Naive B cell (primary cell): ENCODE measurements at places on chromosomes 1 and 21. TPM values are rescaled to one million over a fixed set of nuclear protein-coding genes. Genes with fewer than 3 reads are reported as not detected.

DNA sequence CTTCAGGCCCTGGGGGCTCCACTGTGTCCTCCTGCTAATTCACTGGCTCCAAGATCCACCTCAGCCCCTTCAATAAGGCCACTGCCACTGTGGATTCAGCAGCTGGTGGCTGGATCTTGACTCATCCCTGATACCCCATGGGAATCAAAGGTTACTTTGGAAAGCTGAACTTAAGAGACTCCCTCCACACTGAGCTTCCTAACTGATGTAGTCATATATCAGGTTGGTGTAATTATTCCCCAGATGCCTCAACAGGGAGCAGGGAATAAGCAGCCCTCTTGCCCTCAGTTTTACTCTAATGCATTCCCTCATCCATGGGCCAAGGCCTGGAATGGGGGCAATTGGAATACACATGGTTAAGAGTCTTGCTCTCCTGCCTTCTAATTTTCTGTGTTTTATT, 164.6 kb downstream of the FASLG start:
- no peak for DNase-seq

DNA sequence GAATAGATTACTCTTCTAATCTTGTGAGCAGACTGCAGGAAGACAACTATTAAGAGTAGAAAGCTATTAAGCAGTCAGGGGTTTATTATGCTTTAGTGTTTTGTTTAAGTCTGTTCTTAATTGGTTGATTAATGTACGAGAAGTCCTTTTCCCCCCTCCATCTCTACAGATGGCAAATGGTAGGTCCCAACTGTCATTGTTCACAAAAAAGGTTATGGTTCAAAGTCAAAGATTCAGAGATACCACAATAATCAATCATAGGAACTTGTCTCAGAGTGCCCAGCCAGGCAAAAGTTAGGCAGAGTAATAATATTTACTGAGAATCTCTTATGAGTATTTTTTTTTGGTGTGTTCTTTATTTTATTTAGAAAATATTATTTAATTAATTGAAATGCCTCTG, 26.8 kb downstream of the NFIA start:
- no peak for DNase-seq

DNA sequence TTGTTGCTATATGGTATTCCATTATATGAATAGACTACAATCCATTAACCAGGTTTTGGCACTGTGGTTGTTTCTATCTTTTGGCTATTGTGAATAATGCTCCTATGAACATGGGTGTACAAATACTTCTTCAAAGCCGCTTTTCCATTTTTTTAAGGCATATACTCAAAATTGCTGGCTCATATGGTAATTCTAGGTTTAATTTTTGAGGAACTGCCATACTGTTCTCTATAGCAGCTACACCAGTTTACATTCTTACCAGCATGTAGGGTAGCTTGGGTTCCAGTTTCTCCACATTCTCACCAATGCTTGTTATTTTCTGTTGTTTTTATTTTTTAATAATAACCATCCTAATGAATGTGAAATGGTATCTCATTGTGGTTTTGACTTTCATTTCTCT, 19.9 kb upstream of the AGO1 start:
- no peak for DNase-seq

DNA sequence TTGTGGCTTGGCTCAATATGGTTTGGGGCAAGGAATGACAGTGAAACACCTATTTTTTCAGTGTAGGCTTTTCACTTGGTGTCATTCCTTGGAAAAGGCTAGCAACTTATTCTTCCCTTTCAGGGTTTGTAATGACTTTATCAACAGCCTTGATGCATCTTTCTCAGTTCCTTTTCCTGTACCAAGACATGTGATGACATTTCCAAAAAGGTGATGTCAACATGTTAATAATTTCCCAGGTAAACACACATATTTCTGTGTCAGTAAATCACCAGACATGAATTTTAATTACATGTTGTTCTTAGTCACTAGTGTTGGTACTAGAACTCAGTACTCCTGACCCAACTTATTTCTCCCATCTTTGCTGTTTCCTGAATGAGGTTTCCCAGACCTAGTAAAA, 37.8 kb upstream of the RRP15 start:
- no peak for DNase-seq

DNA sequence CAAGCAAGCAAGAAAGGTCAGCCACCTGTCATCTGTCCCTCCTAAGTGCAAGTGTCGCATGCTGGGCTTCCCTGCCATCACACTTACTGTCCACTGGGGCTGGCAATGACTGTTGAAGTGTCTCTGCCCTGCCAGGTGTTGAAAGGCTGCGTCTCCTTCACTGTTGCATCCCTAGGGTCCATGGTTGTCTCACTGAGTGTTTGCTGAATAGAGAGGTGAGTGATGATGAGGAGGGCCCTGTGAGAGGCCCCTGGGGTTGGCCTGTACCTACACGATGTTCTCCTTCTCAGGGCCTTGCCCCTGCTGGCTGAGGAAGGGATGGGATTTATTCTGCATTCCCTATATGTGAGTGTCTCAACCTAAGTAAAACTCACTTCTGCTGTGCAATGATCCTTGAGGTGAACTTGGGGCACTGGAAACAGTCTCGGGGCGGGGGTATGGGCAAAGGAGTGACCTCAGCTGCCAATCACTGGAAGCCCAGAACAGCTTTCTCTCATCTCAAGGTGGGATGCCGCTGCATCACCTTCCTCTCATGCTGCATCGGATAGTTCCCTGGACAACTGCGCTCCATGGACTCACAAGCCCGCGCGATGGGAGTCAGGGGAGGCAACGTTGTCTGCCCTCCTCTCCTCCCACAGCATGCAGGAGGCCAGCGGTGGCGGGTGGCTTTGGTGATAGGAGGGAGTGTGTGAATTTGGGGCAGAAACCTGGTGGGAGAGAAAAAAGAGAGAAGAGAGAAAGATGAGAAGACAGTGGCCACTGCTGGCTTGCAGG, 35.8 kb upstream of the SOX13 start:
- no peak for DNase-seq

GRCh38 chr1:217528271-217528670, 102.6 kb downstream of the GPATCH2 start:
- DNase-seq: no peak

- DNase-seq: peak; percentile 56
Measured at GRCh38 chr1:167668108-167668507, 38.1 kb downstream of the RCSD1 start.

DNA sequence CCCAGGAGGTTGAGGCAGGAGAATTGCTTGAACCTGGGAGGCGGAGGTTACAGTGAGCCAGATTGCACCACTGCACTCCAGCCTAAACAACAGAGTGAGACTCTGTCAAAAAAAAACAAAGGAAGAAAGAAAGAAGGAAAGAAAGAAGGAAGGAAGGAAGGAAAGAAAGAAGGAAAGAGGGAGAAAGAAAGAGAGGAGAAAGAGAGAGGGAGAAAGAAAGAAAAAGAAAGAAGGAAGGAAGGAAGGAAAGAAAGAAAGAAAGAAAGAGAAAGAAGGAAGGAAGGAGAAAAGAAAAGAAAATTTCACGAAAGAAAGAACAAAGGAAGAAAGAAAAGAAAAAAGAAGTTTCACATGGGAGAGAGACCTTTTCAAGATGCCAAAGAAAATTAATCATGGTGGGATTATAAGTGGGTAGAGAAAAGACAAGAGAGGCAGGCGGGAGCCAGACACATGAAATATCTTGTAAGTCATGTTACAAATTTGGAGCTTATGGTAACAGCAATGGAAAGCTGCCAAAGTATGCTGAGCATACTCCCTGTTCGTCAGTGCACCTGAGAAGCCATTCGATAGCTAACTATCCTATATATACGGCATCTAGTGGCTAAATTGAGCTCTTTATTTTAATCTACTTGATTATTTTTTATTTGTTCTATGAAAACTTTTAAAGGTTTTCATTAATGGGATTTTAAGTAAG, 41.3 kb upstream of the TNFSF4 start:
- DNase-seq: no peak

GRCh38 chr21:34635307-34635706, 20.4 kb upstream of the RCAN1 start:
- no peak for DNase-seq

- no peak for DNase-seq
Measured at GRCh38 chr1:118878661-118879060, 109.5 kb downstream of the TBX15 start.

DNA sequence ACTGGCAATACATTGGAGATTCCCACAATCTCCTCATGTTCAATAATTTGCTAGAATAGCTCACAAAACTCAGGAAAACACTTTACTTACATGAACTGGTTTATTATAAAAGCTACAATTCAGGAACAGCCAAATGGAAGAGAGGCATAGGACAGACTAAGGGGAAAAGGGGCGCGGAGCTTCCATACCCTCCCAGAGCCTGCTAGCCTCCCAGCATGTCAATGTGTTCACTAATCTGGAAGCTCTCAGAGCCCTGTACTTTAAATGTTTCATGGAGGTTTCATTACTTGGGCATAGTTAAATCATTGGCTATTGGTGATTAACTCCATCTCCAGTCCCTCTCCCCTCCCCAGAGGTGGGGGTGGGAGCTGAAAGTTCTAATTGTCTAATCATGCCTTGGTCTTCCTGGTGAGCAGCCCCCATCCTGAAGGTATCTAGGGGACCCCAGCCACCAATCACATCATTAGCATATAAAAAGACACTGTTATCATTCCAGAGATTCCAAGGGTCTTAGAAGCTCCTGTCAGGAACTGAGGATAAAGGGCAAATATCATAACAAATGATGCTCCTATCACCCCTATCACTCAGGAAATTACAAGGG, 10.9 kb upstream of the DMRTB1 start:
- no peak for DNase-seq

GRCh38 chr21:14683063-14683462, 136.9 kb upstream of the SAMSN1 start:
- DNase-seq: no peak

GRCh38 chr1:39177706-39178105, 26.8 kb upstream of the MACF1 start:
- DNase-seq: no peak

GRCh38 chr1:192657760-192658159, 21.8 kb downstream of the RGS13 start:
- no peak for DNase-seq

The PPP1R15B gene
- polyA plus RNA-seq: 28.9 TPM

The LRRC38 gene
- not detected for polyA plus RNA-seq
